Iris pigment epithelial cell (primary cell): ENCODE measurements at places on chromosomes 1 and 21.

GRCh38 chr1:226563666-226564065 is 15.1 kb downstream of the STUM start:
- no peak for DNase-seq

- DNase-seq, result no peak
These were observed 8.5 kb downstream of the CAMK2N1 start for GRCh38 chr1:20477348-20478056.

DNA sequence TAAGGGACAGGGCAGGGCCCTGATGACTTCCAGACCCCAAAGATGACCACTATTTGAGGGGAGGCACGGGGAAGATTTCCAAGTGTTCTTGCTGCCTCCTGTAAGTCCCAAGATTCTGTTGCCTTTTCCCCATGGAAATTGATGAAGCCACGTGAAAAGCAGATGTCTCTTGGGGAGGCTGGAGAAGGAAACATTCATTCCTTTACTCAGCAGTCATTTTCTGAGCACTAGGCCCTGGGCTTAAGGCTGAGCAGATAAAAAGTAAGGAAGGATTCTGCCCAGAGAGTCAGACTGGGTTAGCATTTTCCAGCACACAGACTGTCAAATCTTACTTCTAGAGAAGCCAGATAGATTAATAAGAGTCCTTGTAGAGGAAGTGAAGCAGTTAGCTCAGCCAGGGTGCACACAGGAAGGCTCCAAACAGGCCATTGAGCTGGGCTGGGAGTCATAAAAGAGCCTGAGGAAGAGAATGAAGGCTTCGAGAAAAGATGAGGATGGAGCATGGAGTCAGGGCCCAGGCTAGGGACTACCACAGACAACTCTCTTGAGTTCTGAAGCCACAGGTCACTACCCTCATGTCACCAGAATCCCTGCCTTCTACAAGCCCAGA is 10.1 kb downstream of the EXTL1 start:
- DNase-seq, result no peak

DNA sequence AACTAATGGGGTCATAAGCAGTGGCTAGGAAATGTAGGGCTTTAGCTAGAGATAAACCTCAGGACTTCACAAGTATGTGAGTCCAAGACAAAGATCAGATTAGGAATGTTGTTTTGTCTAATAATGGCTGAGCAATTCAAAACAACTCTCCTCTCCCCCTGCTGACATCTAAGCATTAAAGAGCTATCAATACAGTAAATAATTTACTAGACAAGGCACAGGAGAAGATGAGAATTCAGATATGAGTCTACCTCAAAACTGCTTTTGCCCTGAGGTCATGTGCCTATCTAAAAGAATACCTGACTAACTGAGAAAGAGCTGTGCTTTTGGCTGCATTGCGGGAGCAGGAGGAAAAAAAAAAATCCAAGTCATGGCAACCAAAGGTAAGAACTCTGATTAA is 86.8 kb downstream of the SPATA17 start:
- DNase-seq, result no peak

- DNase-seq, result peak; percentile 65
These were observed 55.7 kb downstream of the XCL2 start for GRCh38 chr1:168488138-168488537.

DNA sequence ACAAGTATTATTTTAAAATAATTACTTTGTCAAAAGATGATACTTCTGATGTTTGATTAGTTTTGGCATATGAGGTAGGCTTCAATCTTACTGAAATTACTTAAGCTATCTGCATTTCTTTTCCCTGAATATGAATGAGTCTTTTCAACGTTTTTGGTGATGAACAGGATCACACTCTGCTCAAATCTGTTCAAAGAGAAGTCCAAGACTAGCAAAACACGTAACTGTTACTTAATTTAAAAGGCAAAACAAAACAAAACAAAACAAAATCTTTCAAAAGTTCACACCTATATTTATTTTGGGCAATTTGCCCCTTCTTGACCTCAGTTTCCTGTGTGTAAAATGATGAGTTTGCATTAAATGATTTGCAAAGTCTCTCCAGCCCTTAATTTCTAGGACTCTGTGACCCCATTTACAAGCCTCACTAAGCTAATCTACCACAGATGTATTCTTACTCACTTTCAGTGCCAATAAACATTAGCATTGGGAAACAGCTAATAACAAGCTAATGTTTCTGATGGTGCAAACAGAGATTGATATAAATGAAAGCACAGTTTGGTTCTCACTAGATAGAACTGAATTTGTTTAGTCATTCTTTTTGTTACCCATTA is 865.4 kb downstream of the LTN1 start:
- no peak for DNase-seq

- no peak for DNase-seq
These were observed 17.2 kb upstream of the SEMA4A start for GRCh38 chr1:156135930-156136871.

- no peak for DNase-seq
These were observed 180.5 kb upstream of the B3GALT2 start for GRCh38 chr1:193366764-193367507.

- DNase-seq, result no peak
These were observed 34.1 kb upstream of the CNIH3 start for GRCh38 chr1:224582041-224582440.

DNA sequence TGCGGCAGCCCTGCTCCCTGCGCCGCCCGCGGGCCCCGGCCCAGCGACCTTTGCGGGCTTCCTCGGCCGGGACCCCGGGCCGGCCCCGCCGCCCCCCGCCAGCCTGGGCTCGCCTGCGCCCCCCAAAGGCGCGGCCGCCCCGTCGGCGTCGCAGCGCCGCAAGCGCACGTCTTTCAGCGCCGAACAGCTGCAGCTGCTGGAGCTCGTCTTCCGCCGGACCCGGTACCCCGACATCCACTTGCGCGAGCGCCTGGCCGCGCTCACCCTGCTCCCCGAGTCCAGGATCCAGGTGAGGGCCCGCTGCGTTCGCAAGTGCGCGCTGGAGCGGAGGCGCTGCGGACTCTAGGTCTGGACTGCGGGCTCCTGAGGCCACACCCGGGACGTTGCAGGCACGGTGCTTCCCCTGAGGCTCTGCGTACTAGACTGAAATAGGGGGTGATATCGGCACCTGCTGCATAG is 351 bp downstream of the MIXL1 start:
- peak; percentile 20 for DNase-seq

DNA sequence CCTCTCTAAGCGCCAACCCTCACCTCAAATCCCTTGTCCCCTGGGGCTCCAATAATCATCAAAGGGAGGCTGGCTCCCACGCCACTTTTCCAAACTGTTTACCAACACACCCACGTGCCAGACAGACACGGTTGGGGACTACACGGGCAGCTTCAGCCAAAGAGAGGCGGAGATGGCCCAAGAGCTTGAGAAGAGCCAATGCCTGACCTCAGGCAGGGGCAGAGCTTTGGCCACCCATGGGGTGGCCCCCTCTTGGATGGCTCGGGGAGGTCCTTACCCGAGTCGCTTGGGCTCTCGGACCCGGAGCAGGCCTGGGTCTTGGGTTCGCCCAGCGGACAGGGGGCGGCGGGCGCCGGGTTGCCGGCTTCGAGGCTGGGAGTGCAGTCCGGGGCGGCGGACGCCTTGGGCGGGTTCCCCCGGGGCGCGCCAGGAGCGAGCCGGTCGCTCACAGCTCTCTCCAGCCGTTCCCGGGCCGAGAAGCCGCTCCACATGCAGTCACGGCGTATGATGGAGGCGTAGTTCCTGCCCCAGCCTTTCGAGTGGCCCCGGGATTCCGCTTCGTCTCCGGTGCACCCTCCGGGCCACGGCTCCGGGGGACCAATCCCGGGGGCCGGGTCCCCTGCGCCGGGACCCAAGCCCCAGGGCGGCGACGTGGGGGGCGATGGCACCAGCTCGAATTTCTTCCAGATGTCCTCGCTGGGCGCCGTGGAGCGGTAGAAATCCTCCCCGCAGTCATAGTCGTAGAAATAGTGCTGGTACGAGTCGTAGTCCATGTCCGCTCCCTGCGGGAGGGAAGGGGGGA is 854 bp downstream of the MYCL start:
- peak; percentile 42 for DNase-seq

DNA sequence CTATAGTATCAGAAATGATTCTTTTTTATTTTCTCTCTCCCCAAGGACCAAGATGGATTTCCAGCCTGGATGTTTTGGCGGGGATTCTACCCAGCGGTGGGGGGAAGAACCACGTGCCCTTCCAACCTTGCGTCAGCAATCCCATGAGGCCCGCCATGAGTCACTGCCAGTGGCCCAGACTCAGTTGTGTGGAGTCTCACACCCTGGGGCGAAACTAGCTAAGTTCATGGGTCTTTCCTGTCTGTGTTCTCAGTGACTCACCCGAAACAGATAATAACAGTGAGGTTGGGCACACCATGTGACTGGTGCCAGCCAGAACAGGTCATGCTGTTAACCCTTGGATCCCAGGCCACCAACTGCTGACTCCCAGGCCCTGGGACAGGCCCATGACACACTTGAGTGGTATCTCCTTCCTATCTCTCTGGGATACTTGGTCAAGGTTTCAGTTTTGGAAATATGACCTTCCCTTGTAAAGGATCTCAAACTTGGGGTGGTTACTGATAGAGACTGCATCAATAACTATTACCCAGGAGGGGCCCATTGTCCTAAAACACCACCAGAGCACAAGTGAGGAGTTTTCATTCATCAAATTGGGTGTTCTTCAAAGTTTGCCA is 98.0 kb upstream of the DUSP10 start:
- DNase-seq, result peak; percentile 77

DNA sequence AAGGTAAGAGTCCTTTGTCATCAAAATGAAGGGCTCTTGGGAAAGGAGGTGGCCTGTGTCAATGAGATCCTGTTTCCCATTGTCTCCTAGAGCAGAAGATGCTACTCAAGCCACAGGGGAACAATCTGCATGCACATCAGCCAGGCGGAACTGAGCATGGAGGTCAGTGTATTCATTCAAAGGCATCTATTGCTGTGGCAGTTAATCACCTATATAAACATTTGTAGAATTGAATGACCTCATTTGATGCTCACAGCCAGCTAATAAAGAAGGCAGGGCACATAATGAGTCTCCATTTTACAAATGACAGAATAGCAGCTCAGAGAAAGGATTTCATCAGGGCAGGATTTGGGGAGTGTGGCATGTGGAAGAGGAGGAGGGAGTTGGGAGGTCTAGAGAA is 5.7 kb upstream of the FYB2 start:
- DNase-seq, result no peak

DNA sequence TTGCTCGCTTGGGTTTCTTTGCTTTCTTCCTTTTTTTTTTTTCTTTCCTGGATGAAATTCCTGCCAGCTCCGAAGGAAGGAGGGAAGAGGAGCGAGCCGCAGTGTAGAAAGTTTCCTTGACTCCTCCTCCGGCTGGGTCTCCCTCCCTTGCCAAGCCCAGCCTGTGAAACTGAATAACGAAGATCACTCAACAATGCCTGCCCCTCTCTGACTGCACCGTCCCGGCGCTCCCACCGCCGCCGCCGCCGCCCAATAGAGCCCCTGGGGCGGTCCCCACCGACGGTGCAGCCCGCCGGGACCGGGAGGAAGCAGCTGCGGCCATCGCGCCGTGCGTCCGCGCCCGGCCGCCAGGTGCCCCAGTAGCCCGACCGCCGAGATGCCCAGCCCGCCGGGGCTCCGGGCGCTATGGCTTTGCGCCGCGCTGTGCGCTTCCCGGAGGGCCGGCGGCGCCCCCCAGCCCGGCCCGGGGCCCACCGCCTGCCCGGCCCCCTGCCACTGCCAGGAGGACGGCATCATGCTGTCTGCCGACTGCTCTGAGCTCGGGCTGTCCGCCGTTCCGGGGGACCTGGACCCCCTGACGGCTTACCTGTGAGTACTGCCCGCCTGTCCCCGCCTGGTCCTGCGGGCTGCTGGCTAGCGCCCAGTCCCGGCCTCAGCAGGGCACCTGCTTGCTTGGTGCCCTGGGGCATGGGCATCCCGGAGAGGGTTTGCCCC is at the start of gene LGR6:
Gene LGR6 (plus strand): TSS at position 186 of the 714 bp plus-strand sequence. CDS start 191 bp downstream, at position 377.
- DNase-seq, result no peak

DNA sequence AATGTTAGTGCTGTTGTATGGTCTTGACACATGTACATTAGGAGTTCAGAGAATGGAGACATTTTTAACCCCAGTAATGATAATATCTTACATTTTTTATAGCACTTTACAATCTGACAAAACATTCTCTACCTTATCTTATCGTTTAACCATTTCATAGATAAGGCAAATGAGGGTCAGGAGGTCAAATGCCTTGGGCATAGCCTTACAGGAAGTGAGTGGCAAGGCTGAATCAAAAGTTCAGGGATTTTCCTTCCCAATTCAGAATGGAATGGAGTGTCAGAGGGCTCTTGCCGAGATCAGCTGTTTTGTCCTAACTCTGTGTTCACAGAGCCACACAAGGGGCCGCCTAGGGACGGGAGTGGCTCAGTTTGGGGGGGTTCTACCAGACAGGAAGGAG is 57.6 kb upstream of the AK4 start:
- DNase-seq, result no peak

GRCh38 chr1:29854700-29855276 is 618.5 kb downstream of the PTPRU start:
- DNase-seq, result no peak

DNA sequence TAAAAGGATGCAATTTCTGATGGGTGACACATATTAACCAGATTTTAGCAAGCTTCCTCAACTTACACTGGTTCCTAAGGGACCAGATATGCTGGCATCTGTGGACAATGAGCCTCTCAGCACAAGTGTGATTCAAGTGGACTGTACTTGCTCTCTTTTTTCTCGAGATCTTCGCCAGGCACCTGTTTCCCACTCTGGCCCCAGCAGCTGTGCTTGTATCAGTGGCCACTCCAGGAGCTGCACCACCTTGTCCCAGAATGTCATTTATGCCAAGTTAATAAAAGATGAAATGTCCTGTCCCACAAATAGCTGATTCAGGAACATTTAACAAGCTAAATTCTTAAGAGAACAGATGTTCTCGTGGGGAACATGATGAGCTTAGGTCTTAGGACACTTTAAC is 14.6 kb downstream of the C1orf198 start:
- no peak for DNase-seq

- DNase-seq, result no peak
These were observed 322.8 kb downstream of the SPATA17 start for GRCh38 chr1:217953922-217954321.

DNA sequence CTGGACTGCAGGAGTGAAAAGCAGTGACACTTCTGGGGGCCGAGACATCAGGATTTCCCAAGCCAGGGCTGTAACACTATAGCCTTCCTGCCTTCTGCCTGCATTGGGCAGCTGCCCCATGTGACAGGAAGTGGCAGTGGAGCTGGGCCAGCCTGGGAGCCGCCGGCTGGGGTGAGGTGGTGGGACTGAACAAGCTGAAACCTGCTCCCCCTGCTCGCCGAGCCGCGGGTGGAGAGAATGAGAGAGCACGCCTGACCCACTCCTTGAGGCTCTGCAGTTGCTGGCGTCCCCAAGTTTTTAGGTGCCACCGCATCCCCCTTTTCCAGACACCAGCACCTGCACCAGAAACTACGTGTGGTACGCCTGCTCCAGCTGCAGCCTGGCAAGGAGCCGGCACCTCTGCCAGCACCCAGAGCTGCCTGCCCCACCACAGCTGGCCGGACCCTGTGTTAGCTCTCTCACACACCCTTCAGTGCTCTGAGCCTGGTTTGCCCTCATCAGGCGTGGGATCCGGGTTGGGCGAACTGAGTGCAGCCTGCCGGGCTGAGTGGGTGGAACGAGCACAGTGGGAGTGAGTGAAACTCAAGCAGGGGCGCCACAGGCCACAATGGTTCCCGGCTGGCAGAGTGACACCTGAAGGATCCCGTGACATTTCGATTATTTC is 119.4 kb downstream of the AKT3 start:
- DNase-seq, result no peak
